Right kidney (tissue), 9 donors: ENCODE measurements at places on chromosomes 2 and 18.

DNA sequence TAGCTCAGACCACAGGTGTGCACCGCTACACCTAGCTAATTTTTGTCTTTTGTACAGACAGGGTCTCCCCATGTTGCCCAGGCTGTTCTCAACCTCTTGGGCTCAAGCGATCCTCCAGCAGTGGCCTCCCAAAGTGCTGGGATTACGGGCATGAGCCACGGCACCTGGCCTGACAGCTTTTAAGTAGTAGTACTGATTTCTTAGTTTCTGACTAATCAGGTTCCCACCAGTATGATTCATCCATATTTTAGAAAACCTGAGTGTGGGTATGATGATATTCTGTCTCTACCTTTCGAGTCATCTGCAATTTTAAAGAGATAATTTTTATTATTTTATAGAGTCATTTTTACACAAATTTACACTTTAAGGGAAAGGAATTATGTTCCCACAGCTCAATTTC lies 46.4 kb upstream of the GULP1 start:
- DNase-seq, result peak; percentile 15

DNA sequence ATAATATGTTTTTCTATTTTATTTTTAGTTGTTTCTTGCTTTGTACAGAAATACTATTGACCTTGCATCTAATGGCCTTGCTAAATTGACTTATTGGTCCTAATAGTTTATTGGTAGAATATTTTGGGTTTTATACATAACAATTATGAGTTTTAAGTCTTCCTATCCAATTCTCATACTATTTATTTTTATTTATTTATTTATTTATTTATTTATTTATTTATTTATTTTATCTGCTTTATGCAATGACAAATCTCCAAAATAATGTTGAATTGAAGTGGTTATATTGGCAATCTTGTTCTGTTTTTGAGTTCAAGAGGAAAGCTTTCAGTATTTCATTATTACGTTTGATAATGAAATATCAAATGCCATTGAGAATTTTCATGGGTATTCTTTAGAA lies 488.3 kb downstream of the CDH2 start:
- DNase-seq, result no peak

GRCh38 chr2:86453836-86454235 lies 12.7 kb downstream of the KDM3A start:
- DNase-seq, result no peak

DNA sequence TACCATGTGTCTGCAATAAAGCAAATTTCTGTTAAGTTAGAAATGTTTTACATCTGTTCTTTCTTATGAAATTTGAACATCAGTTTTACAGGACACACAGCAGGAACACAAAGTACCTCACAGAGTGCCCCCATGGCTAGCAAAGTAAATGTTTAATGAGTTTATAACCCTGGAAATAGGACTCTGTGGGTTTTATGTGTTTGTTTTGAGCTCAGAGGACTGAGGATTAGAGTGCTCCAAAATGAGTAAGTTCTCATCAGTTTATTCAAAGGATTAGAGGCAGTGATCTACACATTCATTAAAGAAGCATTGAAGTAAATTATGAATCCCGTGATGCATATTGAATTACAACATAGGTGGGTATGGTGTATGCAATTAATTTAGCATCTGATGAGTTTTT lies 281.8 kb downstream of the GULP1 start:
- DNase-seq, result no peak

DNA sequence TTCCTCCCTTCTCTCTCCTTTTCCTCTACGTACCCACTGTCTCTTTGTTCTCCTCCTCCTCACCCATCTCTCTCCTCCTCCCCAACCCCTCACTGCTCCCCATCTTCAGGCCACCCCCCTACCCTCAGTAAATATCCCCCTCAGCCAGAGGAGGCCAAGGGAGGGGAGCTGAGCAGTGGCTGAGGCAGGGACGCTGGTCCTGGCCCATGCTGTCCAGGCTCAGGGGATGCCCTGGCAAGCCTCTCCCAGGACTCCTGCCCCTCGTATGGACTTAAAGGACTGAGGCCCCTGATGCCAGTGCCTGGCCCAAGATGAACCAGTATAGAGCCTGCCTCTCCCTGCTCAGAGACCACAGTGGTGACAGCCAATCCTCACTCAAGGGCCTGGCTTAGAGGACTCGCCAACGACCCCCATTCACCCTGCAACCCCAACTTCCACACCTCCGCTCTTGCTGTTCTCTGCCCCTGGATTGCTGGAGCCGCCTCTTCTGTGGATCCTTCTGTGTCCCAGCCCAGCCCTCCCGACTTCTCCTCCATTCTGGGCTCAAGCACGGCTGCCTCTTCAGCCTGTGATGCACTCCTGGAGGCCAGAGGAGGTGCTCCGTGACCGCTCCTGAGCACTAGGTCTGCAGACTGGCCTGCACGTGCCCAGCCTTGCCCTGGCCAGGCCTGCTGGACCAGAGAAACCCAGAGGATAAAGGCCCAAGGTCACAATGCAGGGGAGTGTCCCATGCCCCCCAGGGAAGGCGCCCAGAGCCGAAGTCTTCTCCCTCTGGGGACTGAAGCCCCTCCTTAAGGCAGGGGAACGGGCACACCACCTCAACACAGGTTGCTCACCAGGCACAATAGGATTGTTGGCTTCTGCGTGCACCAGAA lies 9.5 kb upstream of the DUSP2 start:
- no peak for DNase-seq

- no peak for DNase-seq
These were observed 9.0 kb downstream of the MBP start for GRCh38 chr18:77123320-77124231.
